Stimulated activated CD4-positive, alpha-beta T cell treated with anti-CD3 and anti-CD28 coated beads, Interleukin-1b, Interleukin-23, amount 100 ng/mL, for 1 hour (primary cell): ENCODE measurements at places on chromosomes 4 and X.

DNA sequence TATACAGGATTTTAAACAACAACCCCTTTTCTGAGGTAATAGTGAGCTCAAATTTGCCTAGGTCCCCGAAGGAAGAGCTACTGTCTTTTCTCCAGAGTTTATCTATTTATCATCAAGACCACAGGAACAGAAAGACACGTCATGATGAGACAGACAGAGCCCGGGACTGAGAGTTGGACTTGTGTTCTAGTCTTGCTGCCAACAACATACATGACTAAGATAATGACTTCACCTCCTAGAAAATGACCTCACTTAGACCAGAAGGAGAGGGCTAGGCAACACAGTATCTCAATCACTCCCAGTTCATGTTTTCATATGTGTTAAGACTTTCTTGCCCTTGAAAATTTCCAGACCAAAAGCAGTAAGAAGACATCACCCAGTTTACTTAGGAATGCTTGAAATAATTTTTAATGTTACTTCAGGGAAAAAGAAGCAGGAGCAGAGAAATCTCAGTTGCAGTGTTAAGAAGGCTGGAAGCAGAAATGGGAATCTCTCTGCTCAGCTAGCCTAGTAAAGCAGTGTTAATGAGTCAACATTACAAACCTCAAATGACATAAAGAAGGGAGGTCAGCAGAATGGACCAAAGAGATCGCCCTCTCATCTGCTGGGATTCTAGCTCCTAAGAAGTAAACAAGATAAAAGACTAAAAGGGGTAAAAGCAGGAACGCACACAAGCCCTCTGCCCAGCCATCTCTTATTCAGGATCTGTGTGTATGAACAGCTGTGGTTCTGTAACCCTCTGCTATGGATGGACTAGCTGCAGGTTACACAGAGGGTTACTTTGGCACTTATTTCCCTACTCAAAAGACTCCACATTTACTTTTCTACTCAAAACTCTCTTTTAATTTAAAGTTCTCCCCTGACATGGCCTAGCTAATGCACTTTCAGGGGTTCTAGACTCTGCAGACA, 24.8 kb downstream of the PDGFC start:
- DNase-seq: no peak

- no peak for DNase-seq
Measured at GRCh38 chr4:118758293-118758692, 73.1 kb downstream of the METTL14 start.

DNA sequence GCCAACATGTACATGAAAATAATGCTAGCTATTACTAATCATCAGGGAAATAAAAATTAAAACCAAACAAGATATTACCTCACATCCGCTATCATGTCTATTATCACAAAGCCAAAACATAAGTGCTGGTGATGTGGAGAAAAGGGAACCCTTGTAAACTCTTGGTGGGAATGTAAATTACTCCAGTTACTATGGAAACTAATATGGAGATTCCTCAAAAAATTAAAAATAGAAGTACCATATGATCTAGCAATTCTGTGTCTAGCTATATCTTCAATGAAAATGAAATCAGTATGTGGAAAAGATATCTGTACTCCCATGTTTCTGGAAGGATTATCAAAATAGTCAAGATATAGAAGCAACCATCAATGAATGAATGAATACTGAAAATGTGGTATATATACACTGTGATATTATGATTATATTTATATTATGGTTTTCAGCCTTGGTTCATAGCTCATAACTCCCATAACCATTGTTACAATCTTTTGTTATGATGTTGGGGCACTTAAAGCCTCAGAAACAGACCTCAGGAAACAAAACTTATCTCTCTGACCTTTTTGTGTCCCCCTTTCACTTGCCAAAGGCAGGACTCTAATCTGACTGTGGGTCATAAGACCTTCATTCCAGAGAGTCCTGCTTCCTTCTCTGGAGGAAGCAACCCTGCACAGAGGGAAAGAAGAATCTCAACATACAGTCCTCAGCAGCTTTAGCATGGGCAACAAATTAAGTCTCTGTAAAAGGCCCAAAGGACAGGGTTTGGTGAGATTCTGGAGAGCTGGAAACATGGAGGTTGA, 933.2 kb downstream of the ADGRL3 start:
- DNase-seq: no peak

GRCh38 chr4:154084864-154085263, 296.0 kb upstream of the SFRP2 start:
- DNase-seq: no peak

- DNase-seq: no peak
Measured at GRCh38 chrX:133969191-133969590, 16.2 kb downstream of the GPC3 start.

DNA sequence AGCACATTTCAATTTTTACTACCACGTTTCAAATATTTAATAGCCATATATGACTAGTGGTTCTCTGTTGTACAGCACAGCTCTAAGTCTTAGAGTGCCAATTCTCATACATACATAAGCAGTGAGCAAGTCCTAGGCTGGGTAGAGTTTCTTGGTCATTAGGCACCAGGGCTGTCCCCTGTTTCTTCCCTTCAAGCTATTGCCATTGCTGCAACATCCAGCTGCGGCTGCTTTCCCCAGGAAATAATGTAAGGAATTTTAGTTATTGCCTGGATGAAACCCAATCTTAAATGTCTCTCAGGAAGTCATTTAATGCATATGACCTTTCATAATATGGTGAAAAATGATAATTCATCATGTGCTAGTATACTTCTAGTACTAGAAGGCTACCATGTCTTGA, 74.1 kb upstream of the PPP3CA start:
- no peak for DNase-seq

DNA sequence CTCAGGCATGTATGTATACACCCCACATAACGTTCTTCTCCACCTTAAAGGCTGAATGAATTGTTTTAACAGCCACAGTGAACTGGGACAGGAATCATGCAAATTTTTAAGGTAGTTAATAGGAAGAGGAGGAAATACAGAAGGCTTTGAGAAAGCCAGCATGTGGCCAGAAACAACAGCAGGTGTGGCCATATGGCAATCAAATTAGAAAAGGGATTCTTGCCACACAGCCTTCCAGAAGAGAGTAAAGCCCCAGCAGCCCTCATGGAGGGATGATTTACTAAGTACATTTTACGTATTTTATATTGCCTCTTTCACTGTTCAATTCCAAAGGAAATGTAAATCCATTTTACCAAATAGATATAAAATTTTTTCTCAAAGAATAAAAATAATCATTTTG, 792.2 kb downstream of the ADGRL3 start:
- DNase-seq: no peak

DNA sequence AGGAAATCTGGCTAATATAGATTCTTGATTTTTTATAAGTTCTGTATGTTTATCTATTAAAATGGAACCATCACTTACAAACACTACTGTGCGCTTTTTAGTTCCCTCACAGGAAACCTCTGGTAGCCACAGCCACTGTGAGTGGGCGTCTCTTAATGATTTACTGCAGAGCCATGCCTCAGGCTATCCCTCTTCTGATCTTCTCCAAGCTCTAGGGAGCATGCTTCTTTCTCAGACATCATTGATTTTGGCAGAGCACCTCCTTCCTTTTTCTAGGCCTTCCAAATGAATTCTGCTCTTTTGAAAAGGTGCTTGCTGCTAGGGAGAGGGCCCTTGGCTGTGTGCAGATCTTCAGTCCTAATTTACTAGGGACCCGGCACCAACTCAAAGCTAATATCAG, 61.1 kb upstream of the STS start:
- no peak for DNase-seq

DNA sequence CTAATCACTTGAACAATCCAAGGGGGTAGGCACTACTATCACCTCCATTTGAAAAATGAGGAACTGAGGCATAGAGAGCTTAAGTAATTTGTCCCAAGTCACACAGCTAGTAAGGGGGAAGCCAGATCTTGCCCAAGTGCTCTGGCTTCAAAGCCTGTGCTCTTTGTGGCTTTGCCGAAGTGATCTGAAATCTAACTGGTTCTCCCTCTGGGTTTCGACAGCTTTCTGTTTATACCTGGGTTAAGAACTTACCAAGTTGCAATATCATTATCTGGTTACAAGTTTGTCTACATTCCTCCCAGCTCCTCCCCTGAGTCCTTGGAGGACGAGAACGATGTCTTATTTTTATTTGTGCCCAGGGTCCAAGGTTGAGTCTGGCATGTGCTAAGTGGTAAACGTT, 125.3 kb upstream of the RAI2 start:
- DNase-seq: no peak

DNA sequence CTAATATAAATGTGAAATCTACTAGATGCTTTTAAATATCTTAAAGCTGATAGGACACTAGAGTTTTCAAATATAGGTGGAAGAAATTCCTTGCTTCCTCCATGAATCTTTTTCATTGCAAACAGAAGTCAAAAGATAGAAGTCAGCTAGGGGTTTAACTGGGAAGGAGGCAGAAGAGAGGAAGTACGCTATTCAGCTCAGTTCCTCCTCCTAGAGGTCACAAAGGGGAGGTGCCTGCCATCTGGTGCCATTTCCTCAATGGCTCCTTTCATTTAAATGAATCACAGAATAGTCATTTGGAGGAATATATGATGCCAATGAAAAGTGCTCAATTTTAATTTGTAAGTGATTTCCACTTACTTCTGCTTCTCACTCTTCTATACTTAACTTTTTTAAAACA, 8.5 kb downstream of the COL25A1 start:
- DNase-seq: no peak

- DNase-seq: no peak
Measured at GRCh38 chr4:82810176-82810575, 11.6 kb upstream of the SCD5 start.

- DNase-seq: no peak
Measured at GRCh38 chr4:84855774-84856173, 110.7 kb downstream of the WDFY3 start.

DNA sequence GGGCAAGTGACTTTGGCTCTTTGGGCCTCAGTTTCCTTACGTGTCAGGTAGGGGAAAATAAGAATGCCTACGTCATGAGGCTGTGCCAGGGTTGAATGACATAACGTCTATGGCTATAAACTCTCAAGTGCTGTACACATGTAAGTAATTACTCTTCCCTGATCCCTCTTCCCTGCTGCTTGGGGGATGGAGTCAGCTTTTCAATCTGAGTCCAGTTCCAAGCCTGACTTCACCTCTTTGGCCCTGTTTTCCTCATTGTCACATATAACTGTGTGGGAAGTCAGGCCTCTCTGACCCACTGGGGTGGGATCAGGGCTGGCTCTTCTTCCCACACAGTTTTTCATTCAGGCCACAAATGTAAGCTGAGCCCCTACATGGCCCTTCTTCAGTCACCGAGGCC, 11.4 kb upstream of the CITED1 start:
- no peak for DNase-seq

GRCh38 chr4:88101165-88101564, 57.3 kb downstream of the ABCG2 start:
- no peak for DNase-seq

- DNase-seq: no peak
Measured at GRCh38 chr4:169215656-169216055, 55.1 kb downstream of the SH3RF1 start.

GRCh38 chr4:68592673-68593072, 16.6 kb upstream of the UGT2B17 start:
- DNase-seq: no peak

GRCh38 chrX:135411893-135412292, 9.9 kb upstream of the SMIM10L2A start:
- no peak for DNase-seq

DNA sequence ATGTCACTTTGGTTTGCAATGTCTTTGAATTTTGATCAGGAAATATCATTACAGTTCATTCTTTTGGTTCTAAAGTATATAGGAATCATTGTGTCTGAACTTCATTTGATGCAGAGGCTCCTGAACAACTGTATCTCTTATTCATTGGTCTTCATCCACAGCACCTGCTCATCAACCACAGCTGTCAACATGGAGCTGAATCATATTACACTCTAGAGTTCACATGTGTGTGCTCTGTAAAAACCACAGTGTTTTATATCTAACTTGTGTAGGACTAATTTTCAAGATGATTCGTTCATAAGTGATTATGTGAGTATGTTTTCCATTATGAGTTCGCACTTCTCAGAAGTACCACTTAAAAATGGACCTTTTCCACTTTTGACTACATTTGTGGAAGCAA, 643.3 kb upstream of the FAM241A start:
- DNase-seq: no peak

DNA sequence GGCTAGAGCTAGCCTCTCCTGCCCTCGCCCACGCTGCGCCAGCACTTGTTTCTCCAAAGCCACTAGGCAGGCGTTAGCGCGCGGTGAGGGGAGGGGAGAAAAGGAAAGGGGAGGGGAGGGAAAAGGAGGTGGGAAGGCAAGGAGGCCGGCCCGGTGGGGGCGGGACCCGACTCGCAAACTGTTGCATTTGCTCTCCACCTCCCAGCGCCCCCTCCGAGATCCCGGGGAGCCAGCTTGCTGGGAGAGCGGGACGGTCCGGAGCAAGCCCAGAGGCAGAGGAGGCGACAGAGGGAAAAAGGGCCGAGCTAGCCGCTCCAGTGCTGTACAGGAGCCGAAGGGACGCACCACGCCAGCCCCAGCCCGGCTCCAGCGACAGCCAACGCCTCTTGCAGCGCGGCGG, at the start of gene AR:
Gene AR, plus strand, starts transcription at position 204 of the 400 bp plus-strand sequence. CDS start 1,126 bp downstream, outside the sequence.
- no peak for DNase-seq

- no peak for DNase-seq
Measured at GRCh38 chrX:20149326-20149725, 7.7 kb upstream of the EIF1AX start.

DNA sequence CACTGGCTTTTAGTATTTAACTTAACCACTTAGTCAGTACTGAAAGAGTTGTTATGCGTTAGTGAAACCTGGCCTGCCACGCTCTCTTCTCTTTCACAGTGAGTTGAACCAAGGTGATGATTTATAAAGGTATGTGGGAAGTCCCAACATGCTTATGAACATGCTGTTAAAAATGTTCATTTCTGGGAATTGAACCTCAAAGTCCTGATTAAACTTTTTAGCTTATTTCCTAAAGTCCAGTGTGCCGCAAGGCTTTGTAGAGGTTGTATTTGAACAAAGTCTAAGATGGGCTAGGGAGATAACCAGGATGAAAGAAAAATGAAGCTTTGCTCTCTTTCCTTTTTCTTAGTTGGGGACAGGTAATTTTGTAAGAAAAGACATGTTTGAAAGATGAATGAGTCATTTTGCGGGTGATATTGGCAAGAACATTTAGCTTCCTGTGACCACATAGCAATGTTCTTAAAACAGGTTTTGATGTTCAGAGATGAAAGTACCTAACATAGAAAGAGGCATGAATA, 270.3 kb downstream of the DTHD1 start:
- DNase-seq: no peak

- no peak for DNase-seq
Measured at GRCh38 chr4:59243038-59243437, 1957.1 kb upstream of the ADGRL3 start.

- DNase-seq: no peak
Measured at GRCh38 chr4:53545273-53545672, 46.0 kb downstream of the LNX1 start.

- no peak for DNase-seq
Measured at GRCh38 chr4:7210824-7211223, 18.5 kb downstream of the SORCS2 start.

DNA sequence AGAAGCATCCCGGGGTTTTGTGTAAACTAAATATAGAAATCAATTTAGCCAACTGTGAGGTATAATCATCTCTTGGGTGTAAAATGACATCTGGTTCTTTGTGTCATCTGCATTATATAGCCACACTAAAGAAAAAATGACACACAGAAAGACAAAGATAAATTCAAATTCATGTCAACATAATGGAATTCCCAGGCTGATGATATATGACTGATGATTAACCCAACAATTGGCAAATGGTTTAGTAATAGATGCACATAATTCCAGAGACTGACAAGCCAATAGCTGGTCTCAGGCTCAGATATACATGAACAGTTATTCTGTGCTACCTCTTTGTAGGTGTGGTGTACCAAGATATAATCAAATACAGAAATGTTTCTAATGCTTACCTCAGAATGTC, 375.4 kb upstream of the PITX2 start:
- DNase-seq: no peak
